Calu3 (cell line): ENCODE measurements at places on chromosomes 2 and 18. TPM values are rescaled to one million over a fixed set of nuclear protein-coding genes. Genes with fewer than 3 reads are reported as not detected.

GRCh38 chr2:208280933-208281332 is 14.9 kb downstream of the PIKFYVE start:
- no peak for DNase-seq

LPIN1 gene
- 46.2 and 53.5 TPM in 2 replicates for total RNA-seq

GRB14 gene
- total RNA-seq: 16.6 and 18.4 TPM in 2 replicates

DNA sequence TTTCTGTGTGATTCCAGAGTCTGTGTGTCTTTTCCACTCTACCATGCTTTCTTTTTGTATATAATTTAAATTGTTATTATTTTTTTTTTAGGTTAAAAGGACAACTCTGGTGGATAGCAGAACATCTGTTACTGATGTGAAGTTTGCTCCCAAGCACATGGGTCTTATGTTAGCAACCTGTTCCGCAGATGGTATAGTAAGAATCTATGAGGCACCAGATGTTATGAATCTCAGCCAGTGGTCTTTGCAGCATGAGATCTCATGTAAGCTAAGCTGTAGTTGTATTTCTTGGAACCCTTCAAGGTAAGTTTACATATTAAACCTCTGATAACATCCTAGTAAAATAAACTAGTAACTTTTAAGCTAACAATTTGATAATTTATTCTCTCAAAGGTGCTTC is 15.3 kb downstream of the SEH1L start:
- DNase-seq: no peak

DNA sequence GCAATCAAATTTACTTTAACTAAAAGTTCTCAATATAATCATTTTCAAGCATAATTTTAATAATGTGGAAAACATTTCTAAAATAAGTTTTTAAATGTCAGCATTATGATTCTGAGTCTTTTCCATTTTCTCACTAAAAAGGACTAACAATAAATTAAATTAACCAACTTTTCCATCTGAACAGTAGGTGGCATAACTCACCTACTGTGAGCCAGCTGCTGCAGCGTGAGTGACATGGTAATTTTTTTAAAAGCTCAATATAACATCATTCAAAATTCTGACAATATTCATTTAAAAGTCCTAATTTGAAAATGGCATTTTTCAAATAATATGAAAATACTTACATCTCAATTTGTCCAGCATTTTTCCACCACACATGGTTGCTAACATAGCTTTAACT is 66.5 kb downstream of the DTNB start:
- DNase-seq: no peak

DNA sequence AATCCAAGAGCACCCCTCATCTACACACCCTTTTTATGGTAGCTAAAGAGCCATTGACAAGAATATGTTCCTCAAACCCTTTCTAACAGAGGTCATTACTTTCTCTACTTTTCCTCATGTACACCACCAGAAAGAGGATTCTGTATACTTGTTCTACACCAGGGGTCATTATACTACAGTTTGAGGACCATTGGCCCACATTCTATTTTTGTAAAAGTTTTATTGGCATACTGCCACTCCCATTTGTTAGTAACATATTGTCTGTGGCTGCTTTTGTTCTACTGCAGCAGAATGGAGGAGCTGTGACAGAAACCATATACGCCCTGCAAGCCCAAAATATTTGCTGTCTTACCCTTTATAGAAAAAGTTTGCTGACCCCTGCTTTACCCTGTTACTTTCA is 14.3 kb downstream of the HTR2B start:
- no peak for DNase-seq

- no peak for DNase-seq
Observed at GRCh38 chr2:141260911-141261310, 869.9 kb downstream of the LRP1B start.
